Neural progenitor cell (in vitro differentiated cells): ENCODE measurements at places on chromosomes 5 and 9.

GRCh38 chr5:159106193-159106568 is 6.5 kb upstream of the EBF1 start:
- DNase-seq = peak; percentile 11

GRCh38 chr9:123687246-123687751 is 242.6 kb downstream of the DENND1A start:
- no peak for DNase-seq

GRCh38 chr9:106970219-106970975 is 107.4 kb downstream of the ZNF462 start:
- no peak for DNase-seq

DNA sequence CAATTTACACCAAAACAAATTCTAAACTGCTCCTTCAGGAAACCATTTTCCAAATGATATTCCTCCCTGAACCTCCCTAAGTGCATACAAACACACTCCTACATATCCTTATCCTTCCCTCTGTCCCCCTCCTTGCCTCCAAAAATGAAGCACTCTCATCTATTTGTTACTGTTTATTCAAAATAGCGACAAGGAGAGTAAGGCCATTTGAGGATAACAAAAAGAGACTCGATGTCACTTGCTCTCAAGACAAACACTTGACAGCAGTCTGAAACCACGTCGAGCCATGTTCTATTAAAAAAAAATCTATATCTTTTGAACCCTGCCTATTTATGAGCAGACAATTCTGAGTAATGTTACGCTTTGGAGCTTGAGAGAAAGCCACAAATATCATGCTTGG is 547.9 kb downstream of the DTWD2 start:
- no peak for DNase-seq

- DNase-seq = no peak
These were observed 173.6 kb downstream of the GAPVD1 start for GRCh38 chr9:125434986-125435775.

DNA sequence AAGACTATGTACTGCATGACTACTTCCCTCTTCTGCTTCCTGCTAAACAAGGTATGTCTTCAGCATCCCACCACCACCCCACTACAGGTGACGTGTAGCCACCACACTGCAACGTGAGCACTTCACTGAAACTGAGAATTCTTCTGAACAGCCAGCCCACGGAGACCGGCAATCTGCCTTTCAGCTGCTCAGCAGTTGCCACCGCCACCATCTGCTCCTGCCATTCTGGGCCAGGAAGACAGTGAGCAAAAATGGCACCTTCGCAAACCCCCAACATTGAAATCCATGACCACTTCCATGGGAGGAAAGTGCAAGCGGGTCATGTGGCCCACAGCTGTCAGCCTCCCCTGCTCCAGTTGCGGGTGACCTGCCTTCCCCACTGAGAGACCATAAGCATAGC is 443.4 kb upstream of the ST8SIA4 start:
- no peak for DNase-seq

DNA sequence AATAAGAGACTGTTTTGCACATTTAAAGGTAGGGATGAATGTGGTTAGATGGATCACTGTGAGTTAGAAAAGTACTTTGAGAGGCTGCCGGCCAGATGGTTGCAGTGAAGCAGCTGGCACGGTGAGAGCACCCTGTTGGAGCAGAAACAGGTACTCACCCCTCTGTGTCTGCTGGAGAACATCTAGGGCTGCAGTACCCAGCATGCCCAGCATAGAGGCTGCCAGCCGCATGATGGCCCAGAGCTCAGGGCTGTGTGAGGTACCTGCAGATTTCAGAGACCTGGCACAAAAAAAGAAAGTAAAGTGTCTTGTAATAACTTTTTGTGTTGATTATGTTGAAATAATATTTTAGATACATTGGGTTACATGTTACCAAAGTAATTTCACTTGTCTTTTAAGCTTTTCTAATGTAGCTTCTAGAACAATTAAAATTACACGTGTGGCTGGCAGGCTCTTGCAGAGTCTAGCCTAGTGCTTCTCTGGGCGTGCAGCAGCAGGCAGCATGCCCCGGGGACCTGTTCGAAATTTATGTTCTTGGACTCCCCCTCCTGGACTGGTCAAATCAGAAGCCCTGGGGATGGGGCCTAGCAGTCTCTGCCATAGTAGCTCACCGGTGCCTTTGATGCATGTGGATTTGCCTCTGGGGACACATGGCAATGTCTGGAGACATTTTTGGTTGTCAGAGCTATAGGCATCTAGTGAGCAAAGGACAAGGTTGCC is 11.1 kb downstream of the WDR5 start:
- no peak for DNase-seq

DNA sequence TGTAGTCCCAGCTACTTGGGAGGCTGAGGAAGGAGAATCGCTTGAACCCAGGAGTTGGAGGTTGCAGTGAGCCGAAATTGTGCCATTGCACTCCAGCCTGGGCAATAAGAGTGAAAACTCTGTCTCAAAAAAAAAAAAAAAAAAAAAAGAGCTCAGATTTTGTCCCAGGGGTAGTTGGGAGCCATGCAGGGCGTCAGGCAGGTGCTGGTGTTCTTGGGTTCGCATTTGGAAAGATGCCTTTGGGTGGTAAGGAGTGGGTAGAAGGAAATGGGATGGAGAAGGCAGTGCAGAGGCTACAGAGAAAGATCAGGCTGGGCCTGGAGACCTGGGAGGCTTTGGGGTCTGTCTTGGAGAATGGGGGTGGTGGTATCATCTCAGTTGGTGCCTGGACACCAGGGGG is 23.9 kb downstream of the ADGRD2 start:
- no peak for DNase-seq

GRCh38 chr5:2382776-2383697 is 368.4 kb downstream of the IRX2 start:
- no peak for DNase-seq

DNA sequence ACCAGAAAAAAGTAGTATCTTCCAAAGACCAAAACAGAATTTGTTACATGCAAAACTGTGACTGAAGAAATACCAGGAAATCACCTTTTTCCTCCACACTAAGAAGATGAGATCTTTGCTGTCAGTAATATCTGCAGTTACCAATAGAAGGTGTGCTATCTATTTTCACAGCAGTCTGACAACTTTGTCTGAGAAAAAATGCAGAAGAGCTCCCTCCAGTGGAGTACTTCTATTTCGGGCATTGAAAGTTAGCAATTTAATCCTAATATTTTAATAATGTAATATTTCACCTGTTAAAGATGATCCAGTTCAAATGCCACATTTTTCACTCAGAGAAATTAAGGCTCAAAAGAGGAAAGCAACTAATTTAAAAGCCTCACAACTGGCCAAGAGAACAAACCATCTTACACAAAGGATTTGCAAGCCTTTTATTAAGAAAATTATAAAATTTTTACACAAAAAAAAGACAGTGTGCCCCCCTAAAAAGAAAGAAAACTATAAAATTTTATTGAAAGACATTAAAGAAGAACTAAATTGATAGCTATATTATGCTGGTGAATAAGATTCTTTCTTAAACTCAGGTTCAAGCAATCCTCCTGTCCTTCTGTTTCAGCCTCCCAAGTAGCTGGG is 50.6 kb downstream of the DEPDC1B start:
- DNase-seq = no peak

- no peak for DNase-seq
These were observed 15.7 kb upstream of the TNC start for GRCh38 chr9:115133649-115134048.

- DNase-seq = peak; percentile 76
These were observed 237.0 kb downstream of the KIF4B start for GRCh38 chr5:155250596-155250995.

DNA sequence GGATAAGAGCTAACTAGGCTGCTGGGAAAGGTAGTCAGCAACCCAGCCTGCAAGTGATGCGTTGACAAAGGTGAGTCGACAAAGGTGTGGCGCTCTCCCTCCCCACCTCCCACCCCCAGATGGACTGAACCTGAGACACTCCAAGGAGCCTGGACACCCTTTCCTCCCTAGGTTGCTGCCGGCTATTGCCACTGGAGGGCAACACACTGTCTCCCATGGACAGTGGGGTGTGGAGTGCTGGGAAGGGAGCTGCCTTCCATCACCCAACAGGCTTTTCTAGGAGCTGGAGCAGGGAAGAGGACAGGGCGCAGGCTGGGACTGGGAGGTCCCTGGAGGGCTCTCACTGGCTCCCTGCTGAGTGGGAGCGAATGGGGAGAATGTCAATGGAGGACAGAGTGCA is 75.4 kb upstream of the ARAP3 start:
- DNase-seq = peak; percentile 64

- DNase-seq = no peak
These were observed 62.2 kb downstream of the BOD1 start for GRCh38 chr5:173554038-173554955.

GRCh38 chr5:90475436-90475980 is 844 bp downstream of the POLR3G start:
- DNase-seq = no peak

DNA sequence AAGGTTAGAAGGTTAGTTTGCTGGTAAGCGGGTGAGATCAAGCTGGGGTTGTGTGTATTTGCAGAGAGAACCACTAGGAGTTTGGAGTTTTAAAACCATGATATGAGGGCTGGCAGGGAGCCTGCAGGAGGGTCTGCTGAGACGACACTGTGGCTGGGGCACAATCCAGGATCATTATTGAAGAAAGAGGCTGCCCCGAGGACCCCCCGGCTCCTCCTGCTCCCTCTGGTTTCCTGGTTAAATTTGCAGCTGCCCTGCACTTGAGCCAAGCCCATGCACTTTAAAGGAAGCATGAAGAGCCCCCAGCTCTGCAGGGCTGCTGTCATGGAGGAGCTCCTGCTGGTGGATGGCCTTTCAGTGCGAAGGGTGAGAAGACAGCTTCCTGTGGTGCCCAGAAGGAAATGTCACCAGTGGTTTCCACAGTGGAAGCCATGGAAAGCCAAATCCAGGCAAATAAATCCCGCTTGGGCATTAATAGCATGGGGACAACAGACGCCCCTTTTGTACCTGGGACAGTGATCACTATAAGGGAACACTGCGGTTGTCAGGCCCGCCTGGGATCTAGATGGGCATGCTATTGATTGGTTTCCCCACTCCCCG is 140.7 kb downstream of the NSG2 start:
- DNase-seq = no peak

DNA sequence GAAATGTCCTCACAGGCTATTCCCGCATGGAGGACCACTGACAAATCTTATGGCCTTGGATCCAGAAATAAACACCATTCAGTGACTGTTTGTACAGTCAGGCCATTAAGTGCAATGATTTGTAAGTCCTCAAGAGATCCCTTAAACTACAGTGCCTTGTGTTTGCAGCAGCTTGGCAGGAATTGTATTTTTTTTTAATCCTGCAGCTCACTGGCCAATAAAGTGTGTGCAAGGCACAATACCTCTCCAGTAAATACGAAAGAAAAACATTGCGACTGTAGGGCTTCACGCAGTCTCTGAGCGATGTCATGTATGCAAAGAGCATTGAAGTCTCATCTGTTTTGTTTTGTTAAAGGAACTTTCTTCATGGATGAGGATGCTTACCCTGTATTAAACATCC is 74.2 kb upstream of the TUSC1 start:
- no peak for DNase-seq

DNA sequence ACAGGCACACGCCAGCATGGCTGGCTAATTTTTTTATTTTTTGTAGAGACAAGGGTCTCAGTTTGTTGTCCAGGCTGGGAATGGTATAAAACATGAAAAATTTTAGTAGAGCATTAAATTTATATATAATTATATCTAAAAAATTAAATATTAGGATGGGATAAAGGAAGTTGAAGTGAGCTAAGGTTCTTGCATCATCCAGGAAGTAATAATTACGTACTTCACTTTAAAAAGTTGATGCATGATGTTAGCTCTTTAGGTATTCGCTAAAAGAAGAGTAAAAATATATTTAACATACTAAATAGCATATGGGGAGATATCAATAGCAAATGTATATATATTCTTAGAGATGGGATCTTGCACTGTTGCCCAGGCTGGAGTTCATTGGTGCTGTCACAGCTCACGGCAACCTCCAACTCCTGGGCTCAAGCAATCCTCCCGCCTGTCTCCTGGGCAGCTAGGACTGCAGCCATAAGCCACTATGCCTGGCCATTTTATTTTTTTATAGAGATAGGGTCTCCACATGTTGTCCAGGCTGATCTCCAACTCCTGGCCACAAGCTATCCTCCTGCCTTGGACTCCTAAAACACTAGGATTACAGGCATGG is 12.3 kb downstream of the DCAF10 start:
- no peak for DNase-seq

DNA sequence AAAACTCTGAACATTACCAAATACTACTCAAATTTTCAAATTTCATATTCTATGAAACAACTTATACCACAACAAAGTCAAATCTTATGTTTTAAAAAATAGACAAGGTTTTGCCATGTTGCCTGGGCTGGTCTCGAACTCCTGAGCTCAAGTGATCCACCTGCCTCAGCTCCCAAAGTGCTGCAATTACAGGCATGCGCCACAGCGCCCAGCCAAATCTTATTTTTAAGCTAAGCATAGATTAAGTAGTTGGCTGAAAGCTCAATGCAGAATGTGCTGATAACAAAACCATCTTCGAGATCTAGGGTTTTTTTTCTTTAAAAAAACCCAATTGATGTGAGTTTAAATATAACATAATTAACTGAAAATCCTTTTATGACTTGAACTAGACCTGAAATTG is 6.4 kb downstream of the LMBRD2 start:
- no peak for DNase-seq

- DNase-seq = no peak
These were observed 148.8 kb upstream of the ABCA1 start for GRCh38 chr9:105076729-105077128.

- no peak for DNase-seq
These were observed 1.9 kb downstream of the SDHA start for GRCh38 chr5:219991-220390.

DNA sequence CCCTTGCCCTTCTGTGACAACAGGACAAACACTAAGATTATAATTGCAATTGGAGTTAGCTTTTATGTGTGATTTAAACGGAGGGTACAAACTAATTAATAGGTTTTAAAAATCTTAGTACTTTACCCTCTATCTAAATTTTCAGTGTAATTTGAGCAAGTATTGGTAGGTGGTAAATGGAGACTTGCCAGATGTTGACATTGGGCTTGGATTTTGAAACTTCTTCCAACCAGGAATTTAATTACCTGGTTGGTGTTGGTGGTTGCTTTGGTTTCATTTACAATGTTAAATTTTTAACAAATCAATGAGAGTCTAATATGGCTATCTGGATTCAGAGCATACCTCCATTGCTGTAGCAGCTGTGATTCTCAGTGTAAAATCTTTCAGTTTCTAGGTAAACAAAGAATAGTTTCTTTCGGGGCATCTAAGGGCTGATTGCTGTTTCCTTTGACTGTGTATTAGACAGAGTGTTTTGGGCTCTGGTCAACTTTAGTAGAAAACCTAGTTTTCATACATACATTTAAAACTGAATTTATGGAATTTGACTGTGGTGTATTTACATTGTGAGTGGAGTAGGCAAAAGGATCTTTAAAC is 1.9 kb downstream of the DAPK1 start:
- DNase-seq = no peak

GRCh38 chr9:15509931-15510788 is 610 bp downstream of the PSIP1 start:
- peak; percentile 82 for DNase-seq

- DNase-seq = no peak
These were observed 521.0 kb upstream of the WWC1 start for GRCh38 chr5:167770461-167770860.
